Mesothelial cell of epicardium (in vitro differentiated cells): ENCODE measurements at places on chromosomes 1 and 21. TPM values are rescaled to one million over a fixed set of nuclear protein-coding genes. Genes with fewer than 3 reads are reported as not detected.

ATP1A4 gene
- 0.29 to 0.38 TPM (median 0.33 TPM) in 3 replicates for total RNA-seq

CASZ1 gene
- 8.9 to 11.2 TPM (median 10.1 TPM) in 3 replicates for total RNA-seq

ADCY10 gene
- 0.04 to 0.47 TPM (median 0.16 TPM) in 3 replicates for total RNA-seq

PROK1 gene
- 0.69 to 1.3 TPM (median 0.95 TPM) in 3 replicates for total RNA-seq

RHBDL2 gene
- not detected in 3 replicates for total RNA-seq

EMC1 gene
- total RNA-seq, result 63.1 to 68.5 TPM (median 63.8 TPM) in 3 replicates

KLHDC8A gene
- total RNA-seq, result 0.51 to 1.2 TPM (median 0.79 TPM) in 3 replicates

COL11A1 gene
- total RNA-seq, result 126 to 141 TPM (median 133 TPM) in 3 replicates

BSND gene
- 0.05 to 0.09 TPM (median 0.09 TPM) in 3 replicates for total RNA-seq

CFHR4 gene
- not detected in 3 replicates for total RNA-seq

OR2M3 gene
- total RNA-seq, result not detected in 3 replicates

ZSWIM5 gene
- 2.0 to 2.5 TPM (median 2.4 TPM) in 3 replicates for total RNA-seq

MEX3A gene
- total RNA-seq, result 107 to 112 TPM (median 112 TPM) in 3 replicates

ARHGEF16 gene
- total RNA-seq, result 20.1 to 20.3 TPM (median 20.3 TPM) in 3 replicates

ADORA1 gene
- 2.9 to 4.3 TPM (median 3.8 TPM) in 3 replicates for total RNA-seq

CLDN8 gene
- total RNA-seq, result 1.2 to 1.4 TPM (median 1.2 TPM) in 3 replicates

NFYC gene
- 91.0 to 101 TPM (median 91.2 TPM) in 3 replicates for total RNA-seq

CNTN2 gene
- 0.11 to 0.38 TPM (median 0.29 TPM) in 3 replicates for total RNA-seq

FCRLB gene
- 0.47 to 0.62 TPM (median 0.59 TPM) in 3 replicates for total RNA-seq

TMEM269 gene
- total RNA-seq, result 0.54 to 0.98 TPM (median 0.91 TPM) in 3 replicates

CLCA4 gene
- total RNA-seq, result 0.07 TPM in 1 of 3 replicates, not detected in the others

LCE1B gene
- not detected in 3 replicates for total RNA-seq

BOLA1 gene
- 11.6 to 12.4 TPM (median 11.7 TPM) in 3 replicates for total RNA-seq

LORICRIN gene
- total RNA-seq, result not detected in 3 replicates

RAB42 gene
- total RNA-seq, result 4.6 to 5.1 TPM (median 4.8 TPM) in 3 replicates

TRIM17 gene
- total RNA-seq, result 28.2 to 30.6 TPM (median 28.8 TPM) in 3 replicates

NCMAP gene
- 0.31 to 0.51 TPM (median 0.38 TPM) in 3 replicates for total RNA-seq

FCRL5 gene
- total RNA-seq, result not detected in 3 replicates
